Vagina (tissue), 2 donors: ENCODE measurements at places on chromosomes 2 and 18. TPM values are rescaled to one million over a fixed set of nuclear protein-coding genes. Genes with fewer than 3 reads are reported as not detected.

- no peak for DNase-seq
Observed at GRCh38 chr18:51953521-51953920, 386.5 kb upstream of the DCC start.

CDK5R2 gene
- total RNA-seq, result 0.49 TPM

DYNAP gene
- not detected for total RNA-seq

DNA sequence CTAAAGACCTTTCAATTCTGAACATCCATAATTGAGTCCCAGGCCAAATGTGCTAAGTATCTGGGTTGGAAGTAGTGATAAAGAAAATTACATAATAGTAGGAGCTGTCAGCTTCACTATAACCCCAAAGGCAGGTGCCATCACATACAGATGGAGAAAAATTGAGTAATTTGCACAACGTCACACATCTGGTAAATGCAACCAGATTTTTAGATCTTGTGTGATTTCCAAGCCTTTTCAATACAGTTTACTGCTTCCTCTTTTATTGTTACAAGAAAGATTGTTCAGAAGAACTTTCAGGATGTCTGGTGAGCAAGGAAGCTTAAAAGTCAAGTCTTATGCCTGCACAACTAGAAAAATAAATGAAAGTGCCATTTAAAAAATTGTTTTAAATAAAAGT is 62.3 kb downstream of the UBE2E3 start:
- no peak for DNase-seq

- no peak for DNase-seq
Observed at GRCh38 chr2:48251437-48252148, 278.4 kb upstream of the STON1 start.

NT5DC4 gene
- total RNA-seq, result not detected

NDUFV2 gene
- total RNA-seq, result 75.1 TPM

DNA sequence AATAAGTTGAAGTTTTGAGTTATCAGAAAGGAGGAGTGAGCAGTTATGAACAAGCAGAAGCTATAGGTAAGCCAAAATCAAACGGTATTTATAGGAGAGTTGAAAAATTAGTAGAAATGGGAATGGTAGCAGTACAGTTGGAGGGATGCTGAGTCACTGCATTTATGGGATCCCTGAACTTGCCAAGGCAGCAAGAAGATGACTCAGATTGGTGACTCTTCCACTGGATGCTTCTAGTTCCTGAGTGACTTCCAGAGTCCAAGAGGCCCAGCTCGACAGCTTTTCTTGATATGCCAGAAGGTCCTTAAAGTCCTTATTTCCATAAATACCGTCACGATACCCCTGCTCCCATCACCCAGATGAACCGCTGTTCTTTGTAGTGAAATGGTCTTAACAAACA is 31.1 kb upstream of the ACTR3 start:
- DNase-seq, result no peak

DNA sequence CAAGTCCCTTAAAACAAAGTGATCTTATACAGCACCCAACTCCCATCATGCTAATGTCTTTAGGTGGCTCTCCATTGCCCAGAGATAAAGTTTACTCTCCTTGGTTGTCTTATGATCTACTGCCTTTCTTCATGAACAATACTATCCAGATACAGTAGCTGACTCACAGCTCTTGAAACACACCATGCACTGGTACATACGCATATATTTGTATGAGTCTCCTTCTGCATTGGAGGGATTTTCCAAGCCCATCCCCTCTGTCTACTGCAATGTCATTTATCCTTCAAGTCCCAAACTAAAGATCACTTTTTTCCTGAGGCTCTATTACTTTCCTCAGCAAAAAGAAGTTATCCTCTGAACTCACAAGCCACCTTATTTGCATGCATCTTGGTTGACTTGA is 84.7 kb upstream of the LRATD1 start:
- no peak for DNase-seq

GCG gene
- not detected for total RNA-seq
